Smooth muscle cell of bladder (primary cell): ENCODE measurements at places on chromosomes 12 and 14. TPM values are rescaled to one million over a fixed set of nuclear protein-coding genes. Genes with fewer than 3 reads are reported as not detected.

The SLCO1C1 gene
- total RNA-seq: not detected in 2 replicates

The OR4K2 gene
- not detected in 2 replicates for total RNA-seq

The DIO2 gene
- total RNA-seq: 2.4 and 14.1 TPM in 2 replicates

The HCAR2 gene
- 0.14 TPM in 1 of 2 replicates, not detected in the other for total RNA-seq

The SLC17A8 gene
- total RNA-seq: not detected in 2 replicates

The ADIPOR2 gene
- total RNA-seq: 25.6 and 27.7 TPM in 2 replicates

The ZNF140 gene
- total RNA-seq: 28.5 and 31.4 TPM in 2 replicates

The ALX1 gene
- 1.4 and 2.5 TPM in 2 replicates for total RNA-seq

The TAS2R19 gene
- 4.0 and 4.1 TPM in 2 replicates for total RNA-seq

The SERPINA12 gene
- not detected in 2 replicates for total RNA-seq

The MFAP5 gene
- 20.3 and 95.2 TPM in 2 replicates for total RNA-seq

The YARS2 gene
- 24.9 and 26.3 TPM in 2 replicates for total RNA-seq

The NANOG gene
- total RNA-seq: not detected in 2 replicates

The LTBP2 gene
- 71.0 and 72.3 TPM in 2 replicates for total RNA-seq

The CLEC6A gene
- not detected in 2 replicates for total RNA-seq
